ENCODE measurements at places on chromosomes 2 and 18.

DNA sequence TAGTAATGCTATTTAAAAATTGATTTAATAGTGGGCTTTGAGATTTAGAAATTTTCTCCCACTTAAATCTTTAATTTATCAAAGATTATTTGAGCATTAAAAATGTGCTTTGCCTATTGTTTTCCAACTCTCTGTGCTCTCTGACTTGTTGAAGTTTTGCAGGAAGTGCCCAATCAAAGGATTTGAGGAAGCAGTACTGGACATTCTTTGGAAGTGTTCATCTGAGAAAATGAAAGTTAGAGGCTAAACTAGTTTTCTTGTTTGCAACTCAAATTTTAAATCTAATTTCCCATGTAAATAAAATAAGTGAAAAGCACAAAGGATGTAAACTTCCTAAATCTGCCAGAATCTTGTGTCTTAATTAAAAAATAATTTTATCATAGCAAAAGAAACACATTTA, 89.1 kb downstream of the CAMKMT start:
- no peak for DNase-seq

- DNase-seq: no peak
These were observed 38.0 kb upstream of the ACVR2A start for GRCh38 chr2:147806846-147807245.

DNA sequence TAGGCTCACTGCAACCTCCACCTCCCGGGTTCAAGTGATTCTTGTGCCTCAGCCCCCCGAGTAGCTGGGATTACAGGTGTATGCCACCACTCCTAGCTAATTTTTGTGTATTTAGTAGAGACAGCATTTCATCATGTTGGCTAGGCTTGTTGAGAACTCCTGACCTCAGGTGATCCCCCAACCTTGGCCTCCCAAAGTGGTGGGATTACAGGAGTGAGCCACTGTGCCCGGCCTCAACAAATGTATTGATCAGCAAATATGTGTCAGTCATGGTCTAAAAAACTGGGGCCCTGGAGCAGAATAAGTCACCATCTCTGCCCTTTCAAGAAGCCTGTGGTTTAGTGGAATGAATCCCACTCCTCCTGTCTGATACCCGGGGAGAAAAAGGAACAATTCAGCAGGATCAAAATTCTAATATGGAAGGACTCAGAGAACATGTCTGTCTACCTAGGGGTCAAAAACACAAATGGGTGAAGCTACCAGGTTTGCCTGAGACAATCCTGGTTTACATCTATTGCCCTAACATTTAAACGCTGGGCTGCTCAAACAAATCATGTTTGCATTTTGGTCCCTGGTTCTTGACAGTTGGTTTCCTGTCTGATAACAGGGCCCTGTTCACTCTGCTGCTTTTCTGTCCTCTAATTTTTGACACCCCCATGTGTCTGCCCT, 21.6 kb downstream of the GCKR start:
- no peak for DNase-seq

DNA sequence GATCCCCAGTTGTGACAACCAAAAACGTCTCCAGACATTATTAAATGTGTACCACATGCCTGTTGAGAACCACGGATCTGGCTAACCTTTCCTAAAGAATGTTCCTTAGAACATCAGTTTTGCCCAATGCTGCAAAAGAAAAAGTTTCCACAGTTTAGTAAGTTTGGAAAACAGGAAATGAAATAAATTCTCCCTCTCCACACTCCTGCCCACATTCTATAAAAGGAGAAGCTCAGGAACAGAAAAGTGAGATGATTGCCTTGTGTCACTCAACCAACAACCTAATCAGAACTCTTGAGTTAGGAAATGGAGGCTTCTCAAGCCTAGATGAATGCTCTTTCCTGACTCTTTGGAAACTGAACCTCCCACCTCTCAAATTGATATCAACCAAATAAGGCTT, 56.1 kb upstream of the NFE2L2 start:
- DNase-seq: no peak

GRCh38 chr2:42573256-42573655, 4.8 kb downstream of the MTA3 start:
- DNase-seq: no peak

DNA sequence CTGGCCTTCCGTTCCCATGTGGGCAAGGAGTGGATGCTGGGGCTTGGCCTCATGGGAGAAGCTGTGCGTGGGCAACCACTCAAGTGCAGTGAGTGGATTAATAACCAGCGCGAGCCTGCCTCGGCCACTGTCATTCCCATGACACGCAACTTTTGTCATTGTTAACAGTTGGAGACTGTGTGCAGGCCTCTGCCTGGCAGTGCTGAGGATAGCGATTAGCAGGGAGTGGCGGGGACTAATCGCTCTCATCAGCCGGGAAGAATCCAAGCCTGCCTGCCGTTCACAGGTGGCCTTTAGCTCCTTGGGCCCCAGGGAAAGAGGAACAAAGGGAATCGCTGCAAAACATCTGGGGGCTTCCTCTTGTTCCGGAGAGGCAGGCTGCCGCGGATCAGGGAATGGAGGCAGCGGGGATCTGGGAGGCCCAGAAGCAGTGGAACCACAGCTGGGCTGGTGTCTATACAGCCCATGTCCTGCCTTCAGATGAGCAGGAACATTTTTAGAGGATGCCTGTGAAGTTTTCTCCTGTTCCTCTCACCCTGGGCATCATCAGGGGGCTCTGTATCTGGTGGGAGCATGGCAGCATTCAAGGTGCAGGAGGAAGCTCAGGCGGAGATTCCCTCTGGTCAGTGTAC, 53.8 kb downstream of the CTIF start:
- no peak for DNase-seq

DNA sequence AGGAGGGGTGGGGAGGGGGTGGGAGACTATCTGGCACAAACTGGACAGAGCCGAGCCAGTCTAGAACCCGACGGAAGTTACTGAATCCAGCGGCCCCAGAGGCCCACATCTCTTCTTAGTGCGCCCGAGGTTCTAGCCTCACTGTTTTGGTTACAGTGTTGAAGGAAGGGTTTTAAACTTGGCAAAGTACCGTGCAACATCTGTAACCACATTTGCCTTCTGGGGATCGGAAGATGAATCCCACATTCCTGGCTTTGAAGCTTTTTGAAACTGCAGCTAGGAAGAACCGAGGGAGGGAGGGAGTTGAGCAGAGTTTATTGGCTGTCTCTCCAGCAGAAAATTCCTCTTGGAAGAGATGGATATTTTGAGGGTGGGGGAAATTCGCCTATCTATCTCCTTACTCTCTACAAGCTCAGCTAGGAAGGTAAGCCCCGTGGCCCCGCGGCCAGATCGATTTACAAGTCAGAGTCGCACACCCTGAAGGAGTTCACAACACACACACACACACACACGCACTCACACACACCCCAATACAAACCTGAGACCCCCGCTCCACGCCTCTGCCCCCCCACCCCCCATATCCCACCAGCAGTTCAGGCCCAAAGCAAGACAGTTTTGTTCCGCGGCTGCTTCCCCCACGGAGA, 1.0 kb downstream of the ACVR1 start:
- peak; percentile 12 for DNase-seq

DNA sequence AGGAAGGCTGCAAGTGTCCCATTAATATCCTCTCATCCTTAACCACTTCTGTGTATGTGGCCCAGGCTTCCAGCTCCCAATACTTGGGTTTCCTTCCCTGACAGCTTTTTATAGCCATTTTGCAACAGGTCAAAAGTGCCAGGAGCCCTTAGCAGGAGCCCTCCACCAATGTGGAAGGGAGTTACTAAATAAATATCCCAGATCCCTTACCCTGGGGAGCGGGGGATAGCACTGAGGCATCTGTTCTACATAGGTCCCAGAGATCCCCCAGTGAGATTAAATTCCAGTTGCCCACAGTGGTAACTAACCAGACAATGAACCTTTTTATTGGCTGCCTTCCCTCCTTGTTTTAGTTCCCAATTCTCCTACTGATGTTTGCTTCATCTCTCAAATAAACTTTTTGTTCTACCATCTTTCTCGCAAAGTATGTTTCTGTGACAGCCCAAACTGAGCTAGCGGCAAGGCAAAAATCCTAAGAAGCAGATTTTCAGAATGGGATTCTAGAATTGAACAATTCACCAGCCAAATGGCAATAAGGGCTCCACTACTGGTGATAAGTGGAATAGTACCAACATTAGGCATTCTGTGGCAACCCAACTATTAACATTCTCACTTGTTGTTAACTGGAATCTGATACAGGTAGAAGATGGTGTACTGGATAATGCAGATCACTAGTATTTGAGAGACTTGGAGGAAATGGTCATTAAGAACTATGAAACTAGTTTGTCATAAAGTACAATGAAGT, 83.9 kb upstream of the MAPRE2 start:
- DNase-seq: no peak

GRCh38 chr2:102749938-102750337, 11.9 kb upstream of the TMEM182 start:
- no peak for DNase-seq

DNA sequence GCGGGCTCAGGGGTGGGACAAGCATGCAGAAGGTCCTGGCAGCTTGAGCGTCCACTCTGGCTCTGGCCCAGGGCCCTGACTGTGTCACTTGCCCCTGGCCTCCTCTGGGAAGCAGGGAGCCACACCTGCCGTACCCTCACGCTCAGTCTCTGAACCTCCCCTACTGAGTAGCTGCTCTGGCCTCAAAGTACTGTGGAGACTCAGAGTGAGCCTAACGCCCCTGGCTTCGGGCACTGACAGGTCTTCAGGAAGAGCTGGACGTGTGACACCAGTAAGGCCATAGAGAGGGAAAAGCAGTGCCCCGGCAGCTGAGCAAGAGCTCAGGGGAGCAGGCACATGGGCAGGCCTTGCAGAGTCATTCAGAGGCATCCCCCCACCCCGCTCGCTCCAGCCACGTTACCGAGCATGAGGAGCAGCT, 73.3 kb downstream of the SFXN5 start:
- DNase-seq: no peak

- DNase-seq: no peak
These were observed 46.7 kb downstream of the INO80C start for GRCh38 chr18:35451032-35451431.

DNA sequence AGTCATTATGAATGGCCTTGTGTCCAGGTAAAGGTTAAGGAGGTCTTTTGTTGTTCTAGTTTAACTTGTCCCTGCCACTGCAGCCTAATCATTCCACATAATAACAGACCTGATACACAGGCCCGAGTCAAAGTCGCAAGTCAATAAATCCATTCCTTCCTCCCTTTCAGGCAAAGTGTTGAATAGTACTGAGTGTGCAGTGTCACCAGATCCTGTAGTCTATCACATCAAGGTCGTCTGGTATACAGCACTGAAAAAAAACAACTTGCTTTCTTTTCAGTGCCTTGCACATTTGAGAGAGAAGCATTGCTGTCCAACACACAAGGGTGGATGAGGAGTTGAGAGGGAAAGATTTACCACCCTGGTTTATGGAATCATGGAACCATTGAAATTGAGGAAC, 606.2 kb downstream of the BCL11A start:
- no peak for DNase-seq

GRCh38 chr2:24409700-24410556, 49.6 kb upstream of the ITSN2 start:
- peak; percentile 29 for DNase-seq

- no peak for DNase-seq
These were observed 21.8 kb upstream of the GIGYF2 start for GRCh38 chr2:232675381-232675780.

GRCh38 chr2:237306083-237306786, 107.7 kb downstream of the COL6A3 start:
- DNase-seq: no peak

- peak; percentile 50 for DNase-seq
These were observed 138.3 kb upstream of the ID2 start for GRCh38 chr2:8543383-8544170.

- no peak for DNase-seq
These were observed 173.5 kb downstream of the ALK start for GRCh38 chr2:29747786-29748470.

DNA sequence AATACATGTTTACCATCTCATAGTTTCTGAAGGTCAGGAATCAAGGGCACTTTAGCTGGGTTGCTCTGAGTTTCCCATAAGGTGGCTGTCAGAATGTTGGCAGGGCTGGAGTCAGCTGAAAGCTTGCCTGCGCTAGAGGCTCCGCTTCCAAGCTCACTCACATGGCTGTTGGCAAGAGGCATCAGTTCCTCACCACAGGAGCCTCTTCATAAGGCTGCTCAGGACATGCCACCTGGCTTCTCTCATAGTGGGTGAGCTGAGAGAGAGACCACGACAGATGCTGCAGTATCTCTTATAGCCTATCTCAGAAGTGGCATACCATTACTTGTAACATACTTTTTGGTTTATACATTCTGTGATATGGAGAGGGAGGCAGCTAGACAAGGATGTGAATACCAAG, 7.2 kb downstream of the HADHB start:
- DNase-seq: no peak

- no peak for DNase-seq
These were observed 283.1 kb downstream of the CELF4 start for GRCh38 chr18:37282386-37283037.

DNA sequence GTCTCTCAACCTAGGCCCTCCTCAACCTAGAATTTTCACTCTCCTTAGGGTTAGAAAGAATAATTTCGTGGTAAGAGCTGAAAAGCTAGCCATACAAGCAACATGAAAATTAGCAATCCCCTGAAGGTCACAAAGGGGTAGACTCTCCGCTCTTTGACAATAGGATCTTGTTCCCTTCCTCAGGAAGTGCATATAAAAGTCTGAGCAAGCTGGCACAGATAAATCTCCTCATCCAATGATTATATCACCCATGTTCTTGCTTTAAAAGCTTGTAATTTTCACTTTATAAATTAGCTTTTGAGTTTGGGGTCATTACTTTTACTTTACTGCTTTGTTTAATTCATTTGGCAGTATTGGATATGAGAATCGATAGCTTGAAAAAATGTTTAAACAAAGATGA, 852.3 kb upstream of the CRIM1 start:
- DNase-seq: no peak

GRCh38 chr2:224033601-224034000, 5.5 kb downstream of the SERPINE2 start:
- DNase-seq: no peak

GRCh38 chr2:196586511-196586991, 53.0 kb upstream of the CCDC150 start:
- no peak for DNase-seq

- peak; percentile 49 for DNase-seq
These were observed 25.2 kb downstream of the PSD4 start for GRCh38 chr2:113198790-113199612.

DNA sequence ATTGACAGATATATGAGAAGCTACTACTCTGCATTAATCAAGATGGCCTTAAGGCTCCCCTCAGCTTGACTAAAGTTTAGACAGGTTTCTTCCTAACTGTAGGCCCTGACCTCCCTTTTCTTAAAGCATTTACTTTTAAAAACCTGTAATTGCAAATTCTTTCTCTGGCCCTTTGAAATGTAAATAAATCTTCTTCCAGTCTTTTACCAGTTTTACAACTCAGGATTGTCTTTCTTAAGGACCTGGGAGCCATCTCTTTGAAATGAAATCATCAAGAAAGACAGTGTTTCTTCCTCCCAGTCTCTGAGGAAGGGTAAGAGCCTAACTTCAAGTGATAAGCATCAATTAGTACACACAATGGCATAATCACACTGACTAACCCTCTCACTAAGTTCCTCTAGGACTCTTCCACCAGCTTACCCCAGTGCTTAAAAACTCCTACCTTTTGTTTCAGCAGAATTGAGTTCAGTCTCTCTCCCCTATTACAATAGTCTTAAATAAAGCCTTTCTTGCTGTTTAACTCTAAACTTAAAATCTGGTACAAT, 58.7 kb upstream of the CDH20 start:
- DNase-seq: no peak
